Activated CD4-positive, alpha-beta memory T cell treated with anti-CD3 and anti-CD28 coated beads for 36 hours (primary cell): ENCODE measurements at places on chromosomes 12 and 14. TPM values are rescaled to one million over a fixed set of nuclear protein-coding genes. Genes with fewer than 3 reads are reported as not detected.

The PDE3A gene
- total RNA-seq: not detected

- no peak for DNase-seq
Measured at GRCh38 chr14:20489093-20489994, 16.0 kb upstream of the RNASE10 start.

- DNase-seq: no peak
Measured at GRCh38 chr12:19647806-19648556, 208.7 kb downstream of the AEBP2 start.

DNA sequence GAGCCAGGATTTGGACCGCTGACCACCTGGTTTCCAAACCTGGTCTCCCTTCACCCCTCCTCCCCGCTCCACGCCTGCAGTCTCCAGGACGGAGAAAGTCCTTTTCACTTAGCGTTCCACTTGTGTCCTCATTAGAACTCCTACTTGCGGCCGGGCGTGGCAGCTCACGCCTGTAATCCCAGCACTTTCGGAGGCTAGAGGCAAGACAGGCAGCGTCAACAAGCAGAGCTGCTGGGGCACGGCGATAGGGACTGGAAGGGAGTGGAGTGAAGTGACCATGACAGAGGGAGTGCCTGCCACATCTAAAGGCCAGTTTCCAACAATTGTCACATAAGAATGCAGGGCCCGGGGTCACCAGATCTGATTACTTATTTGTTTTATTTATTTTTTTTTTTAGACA is 132.5 kb upstream of the NCOR2 start:
- DNase-seq: no peak

- DNase-seq: no peak
Measured at GRCh38 chr12:109386059-109386433, 38.3 kb downstream of the MYO1H start.

- no peak for DNase-seq
Measured at GRCh38 chr12:75259143-75259542, 49.5 kb upstream of the KCNC2 start.
